Thoracic aorta (tissue), 2 donors: ENCODE measurements at places on chromosomes 16 and 17.

DNA sequence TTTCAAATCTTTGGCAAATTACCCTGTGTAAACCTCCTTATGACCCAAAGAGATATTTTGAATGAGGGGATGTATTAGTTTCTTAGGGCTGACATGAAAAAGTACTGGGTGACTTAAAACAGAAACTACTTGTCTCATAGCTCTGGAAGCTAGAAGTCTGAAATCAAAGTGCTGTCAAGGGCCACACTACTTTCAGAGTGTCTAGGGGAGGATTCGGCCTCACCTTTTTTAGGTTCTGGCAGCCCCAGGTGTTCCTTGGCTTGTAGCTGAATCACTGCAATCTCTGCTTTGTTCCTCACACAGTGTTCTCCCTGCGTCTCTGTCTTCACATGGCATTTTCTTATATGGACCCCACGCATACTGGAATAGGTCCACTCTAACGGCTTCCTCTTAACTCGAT, 322.2 kb downstream of the CDH13 start:
- H3K36me3 ChIP-seq: no peaks in the 10 kb centered on the region
- H3K27me3 ChIP-seq: no peaks in the 10 kb centered on the region
- peaks cover 8% of the 10 kb centered on the region for H3K4me1 ChIP-seq
- no peak for DNase-seq
- H3K27ac ChIP-seq: no peak overlapping the region

DNA sequence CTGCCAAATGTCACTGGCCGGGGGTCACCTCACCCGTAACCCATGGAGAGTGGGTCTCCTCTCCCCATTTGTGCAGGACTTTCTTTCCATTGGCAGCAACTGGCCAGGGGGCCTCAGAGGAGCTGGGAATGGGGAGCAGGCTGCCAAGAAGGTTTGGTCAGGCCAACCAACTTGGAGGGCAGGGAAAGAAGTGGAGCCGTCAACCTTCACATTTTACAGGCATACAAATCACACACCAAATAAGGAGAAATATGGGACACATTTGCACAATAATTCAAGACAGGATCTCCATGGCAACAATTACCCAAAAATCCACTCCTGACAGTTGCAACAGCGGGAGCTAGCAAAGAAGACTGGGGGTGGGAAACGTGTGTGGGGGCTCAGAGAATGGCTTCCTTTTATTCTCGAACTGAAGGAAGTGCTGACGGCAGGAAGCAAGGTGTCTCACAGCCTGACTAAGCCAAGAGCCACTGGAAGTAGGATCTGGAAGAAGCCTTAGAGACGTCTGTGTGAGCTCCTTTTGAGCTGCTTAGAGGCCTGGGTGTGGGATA, 20.9 kb downstream of the RPRML start:
- no peaks in the 10 kb centered on the region for H3K36me3 ChIP-seq
- DNase-seq: no peak
- H3K4me1 ChIP-seq: no peaks in the 10 kb centered on the region
- H3K27me3 ChIP-seq: no peaks in the 10 kb centered on the region
- no peak overlapping the region for H3K27ac ChIP-seq

- no peak overlapping the region for H3K4me3 ChIP-seq
- H3K27me3 ChIP-seq: no peaks in the 10 kb centered on the region
- DNase-seq: no peak
Observed at GRCh38 chr16:68802190-68802589, 41.1 kb upstream of the TANGO6 start.

GRCh38 chr17:32302860-32303649, 37.4 kb downstream of the RHBDL3 start:
- no peak overlapping the region for H3K27ac ChIP-seq
- H3K27me3 ChIP-seq: no peaks in the 10 kb centered on the region
- no peak overlapping the region for H3K4me3 ChIP-seq
- no peaks in the 10 kb centered on the region for H3K36me3 ChIP-seq
- no peaks in the 10 kb centered on the region for H3K4me1 ChIP-seq
- no peak for DNase-seq

DNA sequence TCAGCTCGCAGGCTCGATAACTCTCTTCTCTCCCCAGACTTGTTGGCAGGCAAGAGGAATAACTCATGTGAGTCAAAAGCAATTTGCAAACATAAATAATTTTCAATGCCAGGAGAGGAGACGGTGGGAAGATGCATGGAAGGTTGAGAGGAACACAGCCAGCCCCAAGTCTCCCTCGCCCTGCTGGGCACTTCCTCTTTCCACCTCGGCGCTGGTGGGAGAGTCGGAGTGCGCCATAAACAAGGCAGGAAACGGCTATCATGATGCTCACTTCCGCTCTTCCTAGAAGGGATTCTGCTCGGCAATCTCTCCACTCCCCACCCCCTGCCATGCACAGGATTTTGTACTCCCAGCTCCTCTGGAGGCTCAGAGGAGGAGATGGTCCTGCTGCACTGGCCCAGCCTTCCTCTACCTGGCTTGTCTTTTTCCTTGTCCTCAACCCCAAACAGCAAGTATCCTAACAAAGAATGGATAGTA, 13.0 kb downstream of the CBX4 start:
- no peaks in the 10 kb centered on the region for H3K27me3 ChIP-seq
- peaks cover 2% of the 10 kb centered on the region for H3K4me1 ChIP-seq
- H3K27ac ChIP-seq: no peak overlapping the region
- no peak overlapping the region for H3K4me3 ChIP-seq
- no peaks in the 10 kb centered on the region for H3K36me3 ChIP-seq

GRCh38 chr17:45950888-45951287, 48.2 kb upstream of the STH start:
- H3K4me3 ChIP-seq: no peak overlapping the region
- DNase-seq: no peak
- no peaks in the 10 kb centered on the region for H3K36me3 ChIP-seq
- H3K27ac ChIP-seq: no peak overlapping the region
- no peaks in the 10 kb centered on the region for H3K27me3 ChIP-seq
- peaks cover 23% of the 10 kb centered on the region for H3K4me1 ChIP-seq

- H3K36me3 ChIP-seq: no peaks in the 10 kb centered on the region
- H3K4me1 ChIP-seq: no peaks in the 10 kb centered on the region
- H3K4me3 ChIP-seq: no peak overlapping the region
- no peaks in the 10 kb centered on the region for H3K27me3 ChIP-seq
- no peak overlapping the region for H3K27ac ChIP-seq
- DNase-seq: no peak
Observed at GRCh38 chr17:64276961-64277505, 14.0 kb upstream of the TEX2 start.

- H3K4me1 ChIP-seq: peaks cover 29% of the 10 kb centered on the region
- H3K27ac ChIP-seq: no peak overlapping the region
- no peak for DNase-seq
Observed at GRCh38 chr17:80860101-80860671, 131.5 kb upstream of the CHMP6 start.

DNA sequence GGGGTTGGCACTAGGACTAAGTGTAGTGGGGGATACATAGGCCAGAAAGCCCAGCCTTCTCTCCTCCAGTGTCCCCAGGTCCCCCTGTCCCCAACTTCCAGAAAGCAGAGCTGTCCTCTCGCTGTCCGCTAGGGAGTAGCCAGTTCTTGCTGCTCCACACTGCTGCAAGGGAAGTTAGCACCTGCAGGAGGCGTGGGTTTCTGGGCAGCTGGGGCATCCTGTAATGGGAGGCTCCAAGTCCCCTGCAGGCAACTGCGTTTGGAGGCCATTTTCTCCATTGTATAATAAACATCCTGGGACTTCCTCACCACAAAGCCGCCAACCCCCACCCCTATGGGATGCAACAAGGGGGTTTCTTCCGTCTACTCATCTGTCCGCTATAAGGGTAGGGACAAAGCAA, 1.7 kb downstream of the RPRML start:
- no peaks in the 10 kb centered on the region for H3K36me3 ChIP-seq
- no peak overlapping the region for H3K4me3 ChIP-seq
- H3K4me1 ChIP-seq: peaks cover 6% of the 10 kb centered on the region

DNA sequence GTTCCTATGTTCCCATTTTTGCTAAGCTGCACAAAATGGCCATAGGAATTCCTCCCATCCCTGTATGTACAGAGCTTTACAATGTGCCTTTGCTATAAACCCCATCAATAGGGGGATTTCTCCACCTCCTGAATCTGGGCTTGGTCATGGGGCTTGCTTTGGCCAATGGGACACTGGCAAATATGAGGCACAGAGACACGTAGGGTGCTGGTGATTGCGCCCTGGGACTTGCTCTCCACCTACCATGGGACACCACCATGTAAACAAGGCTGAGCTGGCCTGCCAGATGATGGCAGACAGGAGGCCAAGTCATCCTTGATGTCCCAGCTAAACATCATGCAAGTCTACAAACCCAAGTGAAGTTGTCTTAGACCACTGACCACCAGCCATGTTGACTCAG, 15.3 kb upstream of the ALDH3A1 start:
- H3K27me3 ChIP-seq: no peaks in the 10 kb centered on the region
- H3K27ac ChIP-seq: no peak overlapping the region
- H3K4me1 ChIP-seq: no peaks in the 10 kb centered on the region
- H3K36me3 ChIP-seq: no peaks in the 10 kb centered on the region

DNA sequence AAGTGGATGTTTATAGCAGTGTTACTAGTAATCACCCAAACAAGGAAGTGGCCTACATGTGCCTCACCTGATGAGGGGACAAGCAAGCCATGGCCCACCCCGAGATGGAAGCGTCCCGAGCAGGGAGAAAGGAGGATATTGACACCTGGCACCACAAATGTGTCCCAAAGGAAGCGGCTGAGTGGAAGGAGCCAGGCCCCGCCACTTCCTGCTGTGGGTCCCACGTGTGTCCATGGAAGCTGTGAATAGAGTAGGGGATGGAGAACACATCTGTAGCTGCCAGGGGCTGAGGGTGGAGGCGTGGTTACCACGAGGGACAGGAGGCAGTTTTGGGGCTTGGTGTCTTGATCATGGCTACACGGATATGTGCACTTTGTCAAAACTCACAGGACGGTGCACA, 49.2 kb downstream of the KCNJ12 start:
- no peaks in the 10 kb centered on the region for H3K4me1 ChIP-seq
- no peak for DNase-seq
- no peak overlapping the region for H3K27ac ChIP-seq
- no peaks in the 10 kb centered on the region for H3K27me3 ChIP-seq
- H3K4me3 ChIP-seq: no peak overlapping the region
- H3K36me3 ChIP-seq: no peaks in the 10 kb centered on the region

- no peak for DNase-seq
- no peaks in the 10 kb centered on the region for H3K4me1 ChIP-seq
- no peaks in the 10 kb centered on the region for H3K36me3 ChIP-seq
- H3K27ac ChIP-seq: no peak overlapping the region
- H3K4me3 ChIP-seq: no peak overlapping the region
Observed at GRCh38 chr16:67707210-67707609, 11.9 kb downstream of the GFOD2 start.

DNA sequence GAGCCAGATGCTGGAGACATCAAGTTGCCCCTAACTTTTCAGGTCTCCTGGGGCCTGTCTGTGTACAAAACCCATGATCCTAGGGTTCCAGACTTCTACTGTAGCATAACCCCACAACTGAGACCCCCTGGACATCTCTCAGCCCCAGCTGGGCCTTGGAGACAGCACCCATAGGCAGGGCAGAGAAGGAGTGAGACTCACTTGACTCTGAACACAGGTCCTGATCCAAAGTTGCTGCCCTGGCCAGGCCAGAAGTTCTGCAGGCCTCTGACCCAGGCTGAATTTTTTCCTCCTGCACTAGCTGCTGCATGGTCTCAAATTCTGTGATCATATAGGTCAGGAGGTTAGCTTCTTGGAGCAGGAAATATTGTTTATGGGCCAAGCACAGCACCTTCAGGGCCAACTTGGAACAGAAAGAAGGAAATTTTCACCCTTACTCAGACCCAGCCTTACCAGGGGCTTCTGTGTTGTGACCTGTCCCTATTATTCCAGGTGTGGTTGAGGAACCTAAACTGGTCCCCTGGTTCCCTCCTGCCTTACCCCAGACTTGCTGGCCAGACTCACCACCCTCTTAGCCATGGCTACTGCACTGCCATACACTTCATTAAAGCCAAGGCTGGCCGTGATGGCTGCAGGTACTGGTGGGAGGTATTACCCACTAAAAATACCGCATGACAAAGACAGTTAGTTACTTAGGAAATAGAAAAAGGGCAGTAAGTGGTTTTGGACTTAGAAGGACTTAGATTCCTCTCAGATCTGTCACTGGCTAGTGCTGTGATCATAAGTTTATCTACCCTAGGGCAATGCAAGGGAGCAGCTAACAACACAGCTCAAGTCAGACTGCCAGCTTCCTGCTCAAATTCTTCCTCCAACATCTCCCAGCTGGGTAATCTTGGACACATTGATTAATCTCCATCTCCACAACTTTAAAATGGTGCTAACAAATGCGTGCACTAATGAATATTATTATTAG, 2180.1 kb downstream of the TP53TG3F start:
- no peaks in the 10 kb centered on the region for H3K4me1 ChIP-seq
- H3K4me3 ChIP-seq: no peak overlapping the region
- no peak overlapping the region for H3K27ac ChIP-seq
- no peaks in the 10 kb centered on the region for H3K36me3 ChIP-seq
- DNase-seq: no peak

DNA sequence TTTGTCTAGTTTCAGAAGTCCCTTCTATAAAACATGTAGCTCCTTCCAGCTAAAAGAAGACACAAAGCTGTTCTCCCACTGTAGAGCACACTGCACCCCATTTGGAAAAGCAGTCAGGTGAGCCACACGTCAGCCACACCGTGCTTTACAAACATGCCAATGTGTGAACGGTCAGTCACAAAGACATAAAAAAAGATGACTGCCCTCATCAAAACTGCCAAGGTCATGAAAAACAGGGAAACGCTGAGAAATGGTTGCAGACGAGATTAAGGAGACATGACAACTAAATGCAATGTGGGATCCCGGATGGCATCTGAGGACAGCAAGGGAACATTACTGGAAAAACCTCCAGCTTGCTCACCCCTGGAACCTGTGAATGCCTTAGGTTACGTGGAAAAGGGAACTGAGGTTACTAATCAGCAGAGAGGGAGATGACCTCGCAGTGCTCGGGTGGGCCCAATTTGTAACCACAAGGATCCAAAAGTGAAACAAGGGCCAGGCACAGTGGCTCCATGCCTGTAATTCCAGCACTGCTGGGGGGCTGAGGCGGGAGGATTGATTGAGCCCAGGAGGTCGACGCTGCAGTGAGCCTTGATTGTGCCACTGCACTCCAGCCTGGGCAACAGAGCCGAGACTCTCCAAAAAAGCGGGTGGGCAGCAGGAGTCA, 8.1 kb downstream of the ANKRD11 start:
- H3K4me1 ChIP-seq: peaks cover 81% of the 10 kb centered on the region
- no peaks in the 10 kb centered on the region for H3K36me3 ChIP-seq
- no peaks in the 10 kb centered on the region for H3K27me3 ChIP-seq
- no peak overlapping the region for H3K27ac ChIP-seq

GRCh38 chr16:53780051-53780450, 76.1 kb downstream of the FTO start:
- H3K4me1 ChIP-seq: peaks cover 20% of the 10 kb centered on the region
- H3K27ac ChIP-seq: no peak overlapping the region
- no peaks in the 10 kb centered on the region for H3K27me3 ChIP-seq
- no peak for DNase-seq
- no peak overlapping the region for H3K4me3 ChIP-seq

GRCh38 chr16:66152181-66152580, 214.3 kb upstream of the CDH5 start:
- no peaks in the 10 kb centered on the region for H3K27me3 ChIP-seq
- no peaks in the 10 kb centered on the region for H3K4me1 ChIP-seq
- H3K36me3 ChIP-seq: no peaks in the 10 kb centered on the region
- no peak overlapping the region for H3K4me3 ChIP-seq
- no peak overlapping the region for H3K27ac ChIP-seq

- peaks cover 76% of the 10 kb centered on the region for H3K4me1 ChIP-seq
- H3K36me3 ChIP-seq: peaks cover 15% of the 10 kb centered on the region
- peak overlapping the region; percentile 85 for H3K4me3 ChIP-seq
- H3K27ac ChIP-seq: peak overlapping the region; percentile 99
- DNase-seq: no peak
Observed at GRCh38 chr16:4376893-4377572, 5.4 kb downstream of the VASN start.
